ENCODE measurements at places on chromosomes 1 and 21.

DNA sequence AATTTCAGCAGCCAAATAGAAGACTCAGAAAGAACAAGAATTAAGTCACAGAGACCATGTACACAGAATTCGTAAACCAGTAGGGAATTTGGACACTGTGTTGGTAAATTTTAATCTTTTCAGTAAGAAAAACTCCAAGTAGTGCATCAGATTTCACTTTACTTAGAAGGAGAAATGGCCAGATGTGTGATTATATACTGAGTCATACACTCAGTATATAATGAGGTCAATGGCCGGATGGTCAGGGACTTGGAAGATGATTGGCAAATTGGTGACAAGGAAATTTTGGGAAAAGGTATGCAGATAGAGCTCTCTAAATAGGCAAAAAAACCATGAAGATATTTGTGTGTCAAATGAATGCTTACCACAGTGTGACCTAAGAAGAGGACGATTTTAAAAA lies 399.8 kb upstream of the LRRC7 start:
- no peak for DNase-seq

DNA sequence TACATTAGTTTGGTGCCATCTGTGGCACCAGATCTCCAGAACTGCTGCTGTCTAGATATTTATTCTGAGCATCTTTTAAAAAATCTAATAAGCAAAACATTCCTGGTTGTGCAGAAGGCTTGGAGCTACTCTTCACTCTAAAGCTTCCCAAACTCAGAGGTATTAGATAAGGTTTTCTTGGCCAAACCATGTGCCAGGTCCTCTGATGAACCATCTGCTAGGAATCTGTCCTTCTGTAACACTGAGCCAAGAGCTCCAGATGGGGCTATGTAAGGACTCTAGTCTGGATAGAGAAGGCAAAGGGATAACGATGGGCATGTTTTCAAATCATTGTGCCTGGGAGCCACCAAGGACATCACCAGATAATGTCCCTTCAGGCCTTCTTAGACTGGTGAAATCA lies 410.6 kb downstream of the NTNG1 start:
- DNase-seq, result no peak

DNA sequence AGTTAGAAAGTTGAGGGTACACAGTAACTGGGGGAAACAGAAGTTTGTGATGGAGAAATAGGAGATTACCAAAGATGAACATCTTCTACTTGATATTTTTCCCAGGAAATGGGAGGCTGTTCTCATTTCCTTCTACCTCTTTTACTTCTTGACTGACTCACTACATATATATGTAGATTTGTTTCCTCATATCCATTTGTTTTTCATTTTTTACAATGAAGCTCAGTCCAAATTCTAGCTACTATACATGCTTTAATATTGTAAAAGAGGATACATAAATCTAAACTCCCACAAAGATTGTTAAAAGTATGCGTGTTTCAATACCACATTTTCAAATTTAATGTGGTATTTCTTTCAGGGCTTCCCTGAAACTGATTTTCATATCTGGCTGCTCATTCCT lies 366.6 kb upstream of the NCAM2 start:
- no peak for DNase-seq

DNA sequence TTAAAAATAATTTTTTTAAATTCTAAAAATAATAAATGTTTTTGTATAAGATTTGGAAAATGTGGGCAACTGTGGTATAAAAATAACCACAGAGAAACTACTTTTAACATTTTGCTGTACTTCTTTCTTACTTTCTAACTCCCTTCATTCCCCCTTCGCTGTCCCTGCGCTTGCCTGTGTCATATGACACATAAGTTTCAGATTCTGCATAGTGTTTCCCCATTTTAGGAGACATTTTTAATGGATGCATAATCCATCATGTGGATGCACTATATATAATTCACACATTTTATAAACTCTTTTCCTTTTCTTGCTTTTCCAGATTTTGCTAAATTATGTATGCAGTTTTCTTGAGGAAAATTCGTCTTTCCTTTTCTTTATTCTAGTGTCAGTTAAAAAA lies 16.3 kb downstream of the ATG4C start:
- DNase-seq, result no peak

DNA sequence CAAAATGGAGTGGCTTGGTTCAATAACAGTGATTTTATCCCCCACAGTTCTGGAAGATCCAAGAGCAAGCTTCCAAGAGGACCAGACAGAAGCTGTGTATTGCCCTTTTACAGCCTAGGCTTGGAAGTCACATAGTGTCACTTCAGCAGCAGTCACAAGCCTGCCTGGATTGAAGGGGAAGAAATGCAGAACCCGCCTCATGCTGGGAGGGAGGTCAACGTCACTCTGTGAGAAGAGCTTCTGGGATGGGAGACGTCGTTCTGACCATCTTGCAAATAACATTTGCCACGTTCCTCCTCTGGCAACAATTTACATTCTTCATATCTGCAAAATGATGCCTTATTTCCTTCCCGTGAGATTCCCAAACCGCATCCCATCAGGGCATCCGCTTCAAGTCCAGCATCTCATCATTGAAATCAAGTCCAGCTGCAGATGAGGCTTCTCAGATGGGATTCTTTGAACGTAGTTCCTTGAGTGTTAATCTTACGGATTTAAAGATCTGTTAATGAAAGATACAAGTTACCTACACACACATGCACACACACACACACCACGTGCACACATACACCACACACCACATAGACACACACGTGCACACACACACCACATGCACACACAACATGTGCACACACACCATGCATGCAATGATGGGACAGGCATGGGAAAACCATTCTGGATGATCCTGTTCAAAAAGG lies 23.9 kb upstream of the KIF1B start:
- no peak for DNase-seq

- no peak for DNase-seq
Observed at GRCh38 chr1:240611228-240611618, 732 bp downstream of the GREM2 start.

GRCh38 chr1:183832459-183832858 lies 27.5 kb downstream of the RGL1 start:
- DNase-seq, result no peak

DNA sequence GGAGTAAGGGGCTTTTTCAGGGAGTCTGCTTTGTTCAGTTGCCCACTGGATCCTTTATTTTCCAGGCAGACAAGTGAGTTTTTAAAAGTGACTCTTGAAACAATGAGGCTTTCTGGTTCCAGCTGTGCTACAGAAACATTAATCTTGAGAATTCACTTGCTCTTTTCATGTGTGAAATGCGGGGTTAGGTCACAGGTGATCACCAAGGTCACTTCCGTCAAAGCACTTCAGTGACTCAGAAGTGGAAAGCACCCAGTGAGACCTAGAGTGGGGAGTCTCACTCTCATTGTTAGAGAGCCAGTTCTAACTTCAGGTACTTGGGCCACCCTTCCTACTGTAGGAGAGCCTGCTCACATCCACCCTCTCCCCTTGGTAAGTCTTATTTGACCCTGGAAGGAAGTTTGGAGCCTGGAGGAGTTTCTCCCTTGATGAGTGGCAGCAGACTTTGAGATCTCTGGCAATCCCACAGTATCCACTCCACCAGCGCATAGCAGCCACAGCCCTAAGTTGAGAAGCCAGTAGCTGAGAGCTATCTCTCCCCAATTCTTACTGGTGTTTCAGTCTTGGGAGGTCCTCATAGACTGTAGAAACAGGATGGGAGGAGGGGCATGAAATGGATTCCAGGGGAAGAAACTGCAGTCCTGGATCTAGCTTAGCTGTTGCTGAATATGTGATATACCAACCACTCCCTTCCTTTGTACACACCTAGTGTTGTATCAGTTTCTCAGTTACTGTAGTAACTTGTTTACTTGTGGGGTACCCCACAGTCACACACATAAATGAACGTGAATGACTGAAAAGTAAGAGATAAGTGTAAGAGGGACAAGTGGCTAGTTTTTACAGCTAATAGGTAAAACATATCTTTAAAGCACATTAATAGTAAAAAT lies 3.1 kb downstream of the TACSTD2 start:
- DNase-seq, result no peak
